ENCODE measurements at places on chromosomes 12 and 14.

GRCh38 chr14:105092171-105093037, 27.2 kb upstream of the GPR132 start:
- DNase-seq = peak; percentile 37

- DNase-seq = peak; percentile 17
Observed at GRCh38 chr12:42960087-42960527, 370.6 kb upstream of the PRICKLE1 start.

- DNase-seq = no peak
Observed at GRCh38 chr14:44505588-44505987, 1.5 kb downstream of the FSCB start.

GRCh38 chr12:114876968-114877680, 193.1 kb upstream of the TBX3 start:
- DNase-seq = no peak

DNA sequence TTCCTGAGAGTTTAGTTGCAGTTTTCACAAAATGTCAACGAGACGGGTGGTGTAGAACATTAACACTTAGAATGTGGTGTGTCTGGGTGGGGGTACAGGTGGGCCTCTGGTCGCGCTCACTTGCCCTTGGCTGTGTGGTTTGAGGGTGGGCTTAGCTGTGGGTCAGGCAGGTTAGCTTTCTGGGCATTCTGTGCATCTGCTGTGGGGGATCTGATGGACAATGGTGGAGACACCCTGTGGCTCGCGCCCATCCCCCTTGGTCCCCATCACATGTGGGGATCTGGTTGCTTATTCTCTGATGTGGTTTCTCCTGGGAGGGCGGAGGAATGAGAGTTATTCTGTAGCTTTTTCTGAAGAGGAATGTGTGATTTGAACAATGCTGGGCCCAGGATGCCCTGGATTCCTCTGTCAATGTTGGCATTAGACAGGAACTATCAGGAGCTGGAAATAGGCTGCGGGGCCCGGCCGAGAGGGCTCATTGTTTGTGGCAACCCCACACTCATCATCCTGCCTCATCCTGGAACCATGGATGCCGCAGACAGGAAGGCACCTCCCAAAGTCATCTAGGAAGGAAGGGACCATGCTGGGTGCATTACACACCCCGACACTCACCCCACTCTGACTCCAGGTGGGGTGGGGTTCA, 101.6 kb downstream of the TSPAN9 start:
- no peak for DNase-seq

DNA sequence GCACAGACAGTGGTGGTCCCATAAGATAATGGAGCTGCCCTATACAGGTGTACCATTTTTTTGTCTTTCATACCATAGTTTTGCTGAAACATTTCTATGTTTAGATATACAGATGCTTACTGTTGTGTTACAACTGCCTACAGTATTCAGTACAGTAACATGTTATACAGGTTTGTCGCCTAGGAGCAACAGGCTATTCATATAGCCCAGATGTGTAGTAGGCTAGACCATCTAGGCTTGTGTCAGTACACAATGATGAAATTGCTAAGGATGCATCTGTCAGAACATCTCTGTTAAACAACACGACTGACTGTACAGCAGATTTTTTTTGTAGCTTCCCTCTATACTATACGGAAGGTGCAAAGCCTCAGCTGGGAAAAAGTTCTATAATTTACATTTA, 30.5 kb downstream of the RAD9B start:
- no peak for DNase-seq

DNA sequence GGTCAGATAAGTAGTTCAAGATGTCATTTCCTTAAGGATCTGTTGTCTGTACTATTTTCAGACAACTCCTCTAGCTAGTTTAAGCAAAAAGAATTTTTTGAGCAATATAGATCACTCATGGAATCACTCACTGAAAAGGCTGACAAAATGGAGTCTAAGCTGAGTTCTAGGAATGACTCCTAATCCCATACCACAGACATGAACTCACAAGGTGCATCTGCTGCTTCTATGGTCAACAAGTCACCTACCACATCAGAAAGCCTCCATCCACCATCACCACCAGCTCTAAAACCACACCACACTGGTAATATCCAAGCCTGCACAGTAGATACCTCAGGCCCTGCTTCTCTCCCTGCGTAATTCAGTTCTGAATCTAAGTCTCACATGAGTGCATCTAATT, 33.0 kb downstream of the PWP1 start:
- DNase-seq = no peak

DNA sequence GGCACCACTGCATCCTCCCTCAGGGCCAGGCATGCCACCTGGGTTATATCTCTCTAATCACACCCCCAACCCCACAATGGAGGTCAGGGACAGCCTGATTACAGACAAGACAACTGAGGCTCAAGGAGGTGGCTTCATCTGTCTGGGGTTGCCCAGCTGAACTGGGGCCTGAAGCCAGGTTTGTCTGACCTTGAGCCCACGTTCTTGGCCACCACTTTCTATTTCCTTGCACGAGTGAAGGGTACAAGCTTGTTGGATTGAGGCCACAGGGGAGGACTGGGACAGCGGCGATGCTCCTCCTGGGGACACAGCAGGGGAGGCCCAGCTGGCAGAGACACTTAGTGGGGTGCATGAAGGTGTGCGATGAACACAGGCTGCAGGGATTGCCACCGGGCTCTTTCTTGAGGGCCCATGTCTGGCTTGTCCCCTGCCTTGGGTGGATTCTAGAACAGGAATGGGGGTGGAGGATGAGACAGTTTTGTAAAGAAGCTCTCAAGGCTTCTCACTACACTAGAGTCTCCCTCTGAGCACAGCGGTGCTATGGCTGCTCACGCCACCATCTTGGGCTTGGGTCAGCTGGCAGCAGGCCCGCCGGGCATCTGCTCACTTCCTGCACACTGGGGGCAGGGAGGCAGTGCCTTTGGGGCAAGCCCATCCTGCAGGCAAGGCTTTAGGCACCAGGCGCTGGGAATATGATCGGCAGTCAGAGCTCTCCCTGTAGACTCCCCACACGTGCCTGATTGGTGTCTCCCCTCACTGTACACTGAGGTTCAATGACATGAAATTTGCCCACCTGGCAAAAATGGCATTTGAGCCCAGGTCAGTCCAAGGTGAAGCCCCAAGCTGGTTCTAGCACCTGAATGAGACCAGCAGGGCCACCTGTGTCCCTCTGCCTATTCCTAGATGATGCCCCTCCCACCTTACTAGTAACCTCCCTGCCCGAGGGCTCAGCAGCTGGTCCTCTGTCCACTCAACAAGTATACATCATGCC, 16.0 kb downstream of the RITA1 start:
- DNase-seq = no peak

DNA sequence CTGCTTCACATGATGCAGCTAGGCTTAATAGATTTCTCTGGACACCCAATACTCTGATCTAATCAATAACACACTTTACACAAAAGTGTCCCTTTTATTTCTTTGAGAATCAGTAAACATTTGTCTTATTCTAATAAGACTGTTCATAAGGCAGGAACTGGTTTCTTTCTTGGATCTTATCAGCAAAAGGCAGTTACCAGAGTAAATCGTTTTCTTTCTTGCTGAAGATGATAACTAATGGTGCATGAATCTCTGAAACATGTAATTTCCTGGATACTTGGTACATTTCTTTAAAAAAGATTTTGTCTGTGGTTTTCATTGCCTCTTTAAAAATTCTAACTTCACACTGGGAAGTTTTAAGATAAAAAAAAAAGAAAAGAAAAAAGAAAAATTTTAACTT, 39.6 kb downstream of the WIF1 start:
- DNase-seq = no peak

DNA sequence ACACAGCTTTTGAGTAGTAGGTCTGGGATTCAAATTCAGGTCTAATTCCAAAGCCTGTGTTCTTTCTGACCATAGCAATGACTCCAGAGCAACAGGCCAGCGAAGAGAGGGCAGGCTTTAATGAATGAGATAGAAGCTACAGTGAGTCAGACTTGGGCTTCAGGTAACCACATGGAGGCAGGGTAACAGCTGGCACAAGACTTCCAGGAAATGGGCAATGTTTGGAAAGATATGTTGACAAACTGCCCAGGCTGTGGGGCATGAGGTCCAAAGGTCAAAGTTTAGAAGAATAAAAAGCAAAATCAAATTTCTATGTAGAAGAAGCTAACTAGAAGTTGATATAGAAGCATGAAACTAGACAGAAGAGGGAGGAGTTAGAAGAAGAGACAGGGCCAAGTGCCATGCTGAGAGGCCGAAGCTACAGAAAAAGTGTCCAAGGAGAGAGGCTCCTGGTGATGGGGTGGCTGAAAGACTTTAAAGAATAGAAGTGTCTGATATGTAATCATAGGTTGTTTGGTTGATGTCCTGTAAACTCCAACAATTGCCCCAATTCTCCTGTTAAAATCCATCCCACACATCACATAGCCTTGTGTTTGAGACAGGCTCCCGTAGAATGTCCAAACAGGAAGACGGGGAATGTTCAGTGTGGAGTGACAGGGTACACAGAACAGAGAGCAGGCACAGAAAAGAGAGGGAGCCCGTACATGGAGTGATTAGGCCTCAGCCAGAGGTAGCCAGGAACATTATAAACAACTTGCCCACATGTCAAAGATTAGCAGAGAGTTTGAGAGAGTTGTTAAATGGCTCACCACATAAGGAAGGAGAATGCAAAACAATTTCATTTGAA, 384.7 kb downstream of the CCDC91 start:
- no peak for DNase-seq

DNA sequence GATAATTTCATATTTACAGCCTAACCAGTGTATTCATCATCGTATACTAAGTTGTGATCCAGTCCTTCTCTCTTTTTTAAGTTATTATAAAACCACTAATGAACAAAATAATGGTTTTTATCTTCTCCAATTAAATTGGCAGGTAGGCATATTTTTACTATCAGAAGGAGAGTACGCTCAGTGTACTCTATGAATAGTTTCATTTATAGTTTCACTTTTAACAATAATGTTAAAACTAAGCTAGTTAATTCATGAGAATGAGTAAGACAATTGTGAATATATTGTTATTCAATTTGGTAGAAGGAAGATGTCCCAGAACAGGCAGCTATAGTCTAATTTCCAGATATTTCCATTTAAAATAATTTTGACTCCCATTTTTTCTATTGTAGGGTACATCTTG, 277.1 kb downstream of the RASSF9 start:
- no peak for DNase-seq

GRCh38 chr12:108403952-108404351, 64.8 kb upstream of the CMKLR1 start:
- DNase-seq = no peak

All from G401 (cell line).